ENCODE measurements at places on chromosomes 6 and 20.

GRCh38 chr20:53582574-53583351 is 10.9 kb downstream of the ZNF217 start:
- no peak for DNase-seq

- no peak for DNase-seq
These were observed 536.7 kb upstream of the MMS22L start for GRCh38 chr6:97819710-97820109.

DNA sequence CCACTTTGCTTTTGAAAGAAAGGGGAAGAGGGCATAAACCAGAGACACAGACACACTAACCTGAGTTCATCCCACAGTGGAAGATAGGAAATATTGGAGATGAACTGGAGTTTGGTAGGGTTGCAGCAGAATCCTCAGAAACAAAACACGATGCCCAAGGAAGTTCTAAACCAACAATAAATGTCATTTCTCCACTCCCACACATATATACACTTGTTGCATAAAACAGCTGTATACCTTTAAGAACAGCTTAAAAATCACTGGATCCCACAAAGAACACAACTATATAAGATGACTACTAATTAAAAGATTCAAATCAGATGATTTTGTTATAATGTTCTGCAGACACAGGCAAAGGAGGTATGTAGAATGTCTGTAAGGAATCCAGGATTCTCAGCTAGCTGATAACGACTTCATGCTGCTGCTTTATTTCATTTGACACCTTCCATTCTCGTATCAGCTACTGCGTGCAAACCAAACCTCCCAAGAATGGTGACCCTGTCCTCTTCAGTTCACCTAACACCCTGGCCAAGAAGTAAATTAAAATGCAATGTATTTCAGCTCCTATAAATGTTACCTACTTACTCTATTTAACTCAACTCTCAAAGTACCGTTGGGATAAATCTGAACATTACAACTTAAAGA is 14.3 kb downstream of the KIF13A start:
- no peak for DNase-seq

DNA sequence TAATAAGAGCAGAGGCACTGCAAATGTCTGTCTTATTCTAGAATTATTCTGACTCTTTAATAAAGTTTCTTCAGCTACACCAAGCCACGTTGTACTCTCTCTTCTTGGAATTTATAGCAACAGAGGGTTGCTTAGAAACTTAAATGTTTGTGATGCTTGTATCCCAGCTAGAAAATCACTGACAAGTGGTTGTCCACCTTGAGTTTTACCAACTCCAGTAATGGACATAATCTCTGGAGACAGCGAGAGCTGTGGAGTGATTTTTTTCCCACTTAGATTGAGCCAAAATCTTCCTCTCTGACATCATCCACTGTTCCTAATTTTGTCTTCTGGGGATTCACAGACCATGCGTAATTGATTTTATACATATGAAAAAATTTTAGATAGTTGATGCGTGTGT is 8.0 kb downstream of the ECT2L start:
- DNase-seq = no peak

DNA sequence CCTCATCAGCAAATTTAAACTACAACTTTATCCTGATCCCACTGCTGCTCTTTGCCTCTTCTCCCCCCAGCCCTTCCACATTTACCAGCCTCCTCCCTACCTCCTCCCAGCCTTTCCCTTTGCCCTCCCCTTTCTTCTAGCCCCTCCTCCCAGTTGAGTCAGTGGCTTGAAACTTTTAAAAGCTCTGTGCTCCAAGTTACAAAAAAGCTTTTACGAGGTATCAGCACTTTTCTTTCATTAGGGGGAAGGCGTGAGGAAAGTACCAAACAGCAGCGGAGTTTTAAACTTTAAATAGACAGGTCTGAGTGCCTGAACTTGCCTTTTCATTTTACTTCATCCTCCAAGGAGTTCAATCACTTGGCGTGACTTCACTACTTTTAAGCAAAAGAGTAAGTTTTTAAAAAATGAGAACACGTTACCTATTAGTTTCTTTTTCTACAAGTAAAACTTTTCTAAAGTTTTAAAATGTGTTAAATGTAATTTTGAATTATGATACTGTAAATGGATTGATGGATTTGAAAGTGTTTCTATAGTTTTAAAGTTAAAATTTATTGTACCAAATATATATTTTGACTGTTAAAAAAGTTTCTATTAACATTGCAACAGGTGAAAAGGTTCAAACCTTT is at the start of gene GJA1:
GJA1 (plus strand) TSS at position 203 of the 626 bp plus-strand sequence. CDS start 11,202 bp downstream, outside the sequence.
- DNase-seq = no peak

- DNase-seq = peak; percentile 31
These were observed 3.1 kb downstream of the FAM210B start for GRCh38 chr20:56361900-56362299.

GRCh38 chr6:31345026-31345730 is 11.8 kb downstream of the HLA-B start:
- no peak for DNase-seq

GRCh38 chr6:84086545-84087429 is 53.2 kb downstream of the MRAP2 start:
- DNase-seq = peak; percentile 41

DNA sequence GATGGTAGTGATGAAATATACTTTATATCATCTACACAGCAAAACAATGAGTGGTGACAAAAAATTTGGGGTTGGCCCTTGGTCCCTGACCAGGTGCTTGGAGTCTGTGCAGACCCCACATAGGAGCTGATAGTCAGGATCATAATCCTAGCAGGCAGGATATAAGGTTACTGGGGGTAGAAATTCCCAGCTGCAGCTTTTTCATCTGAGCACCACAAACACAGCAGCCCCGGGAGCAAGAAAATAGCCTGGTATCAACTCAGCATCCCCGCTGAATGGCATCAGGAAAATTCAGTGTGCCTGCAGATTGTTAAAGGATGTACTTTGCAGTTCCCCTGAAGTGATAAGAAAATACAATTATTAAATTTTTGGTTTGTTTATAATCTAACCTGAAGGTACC is 27.8 kb upstream of the RPL7L1 start:
- no peak for DNase-seq

GRCh38 chr6:132187816-132188215 is 213.5 kb downstream of the MOXD1 start:
- DNase-seq = no peak

DNA sequence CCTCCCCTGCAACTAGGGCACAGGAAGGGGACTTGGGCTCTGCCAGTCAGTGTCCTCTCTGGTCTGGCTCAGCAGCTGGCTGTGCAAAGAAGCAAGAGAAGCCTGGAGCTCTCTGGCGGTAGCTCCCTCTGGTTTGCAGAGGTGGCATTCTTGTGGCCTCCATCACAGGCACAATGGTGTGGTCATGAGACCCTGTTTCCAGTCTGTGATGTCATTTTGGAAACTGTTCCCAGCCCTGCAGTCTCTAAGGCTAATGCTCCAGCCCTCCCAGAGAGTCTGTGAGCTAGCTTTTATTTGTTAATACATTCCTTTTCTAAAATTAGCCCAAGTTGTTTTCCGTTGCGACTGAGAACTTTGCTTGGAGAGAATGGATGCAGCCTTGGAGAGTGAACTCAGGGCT is 69.5 kb upstream of the FOXQ1 start:
- no peak for DNase-seq

- no peak for DNase-seq
These were observed 40.4 kb downstream of the IRF4 start for GRCh38 chr6:431986-432385.

- DNase-seq = no peak
These were observed 40.2 kb downstream of the FOXP4 start for GRCh38 chr6:41586252-41587007.

GRCh38 chr6:166419286-166419685 is 36.5 kb upstream of the MPC1 start:
- no peak for DNase-seq

GRCh38 chr6:150290429-150290828 is 78.4 kb upstream of the IYD start:
- no peak for DNase-seq

DNA sequence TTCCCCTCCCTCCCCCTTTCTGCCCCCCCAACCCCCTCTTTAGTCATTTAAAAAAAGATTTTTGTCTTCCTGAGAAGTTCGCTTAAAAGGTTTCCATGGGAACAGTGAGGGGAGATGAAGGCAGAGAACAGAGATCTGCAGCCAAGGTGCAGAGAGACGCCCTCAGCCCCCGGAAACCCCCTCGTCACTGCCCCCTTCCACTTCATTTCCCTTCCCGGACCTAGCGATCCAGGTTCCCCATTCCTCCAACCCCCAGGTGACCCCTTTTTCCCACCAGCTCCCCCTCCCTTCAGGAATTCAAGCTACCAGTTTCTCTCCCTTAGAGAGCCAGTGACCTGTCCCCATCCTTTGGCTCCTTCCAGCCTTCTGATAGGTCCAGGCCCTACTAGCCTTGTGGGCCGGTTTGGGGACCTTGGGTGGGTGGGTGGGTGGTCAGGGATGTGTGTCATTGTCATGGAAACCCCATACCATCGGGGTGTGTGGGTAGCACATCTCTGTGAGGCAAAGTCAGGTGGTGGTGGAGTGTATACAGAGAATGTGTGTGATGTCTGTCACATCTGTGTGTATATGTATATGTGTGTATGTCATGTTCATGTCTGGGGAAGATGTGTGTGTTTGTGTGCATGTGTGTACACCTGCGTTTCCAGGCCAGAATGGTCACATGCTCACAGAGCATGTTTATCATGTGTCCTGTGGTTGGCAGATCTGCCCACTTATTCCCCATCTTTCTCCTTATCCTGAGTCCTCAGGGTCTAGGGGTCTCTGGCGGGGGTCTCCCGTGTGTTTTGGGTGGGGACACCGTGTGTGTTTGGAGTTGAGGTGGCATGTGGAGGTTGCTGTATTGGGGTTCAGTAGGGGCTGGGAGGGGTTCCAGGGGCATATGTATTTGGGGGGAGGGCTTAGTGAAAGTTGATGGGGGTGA is 7.0 kb downstream of the SYNGAP1 start:
- peak; percentile 42 for DNase-seq

- peak; percentile 67 for DNase-seq
These were observed 37.4 kb downstream of the VEGFA start for GRCh38 chr6:43807228-43808061.

GRCh38 chr20:56352345-56353055 is 6.3 kb upstream of the FAM210B start:
- no peak for DNase-seq

DNA sequence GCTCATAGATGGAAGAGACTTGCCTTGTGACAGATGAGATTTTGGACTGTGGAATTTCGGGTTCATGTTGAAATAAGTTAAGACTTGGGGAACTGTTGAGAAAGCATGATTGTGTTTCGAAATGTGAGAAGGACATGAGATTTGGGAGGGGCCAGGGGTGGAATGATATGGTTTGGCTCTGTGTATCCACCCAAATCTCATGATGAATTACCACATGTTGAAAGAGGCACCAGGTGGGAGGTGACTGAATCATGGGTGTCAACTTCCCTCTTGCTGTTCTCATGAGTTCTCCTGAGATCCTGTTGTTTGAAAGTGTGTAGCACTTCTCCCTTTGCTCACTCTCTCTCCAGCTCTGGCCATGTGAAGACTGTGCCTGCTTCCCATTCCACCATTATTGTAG is 17.9 kb downstream of the AHI1 start:
- no peak for DNase-seq

DNA sequence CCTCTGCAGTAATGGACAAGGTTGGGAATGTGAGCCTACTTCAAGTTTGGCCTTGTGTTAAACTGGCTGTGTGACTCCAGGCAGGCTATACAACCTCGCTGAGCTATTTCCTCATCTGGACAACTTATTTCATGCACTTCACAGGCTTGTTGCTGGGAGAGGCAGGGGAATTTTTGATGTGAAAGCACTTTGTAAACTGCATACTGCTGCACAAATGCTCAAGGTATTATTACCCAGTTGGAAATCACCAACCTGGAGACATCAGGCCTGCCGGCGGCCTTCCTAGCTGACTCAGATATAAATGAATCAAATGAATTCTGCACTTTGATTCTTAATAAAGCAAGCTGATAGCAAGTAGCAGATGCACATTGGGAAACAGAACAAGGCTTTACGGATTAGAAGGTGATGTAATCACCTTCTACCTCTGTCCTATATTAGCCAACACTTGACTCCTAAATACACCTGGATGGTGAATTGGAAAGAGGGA is 10.1 kb downstream of the JARID2 start:
- no peak for DNase-seq

DNA sequence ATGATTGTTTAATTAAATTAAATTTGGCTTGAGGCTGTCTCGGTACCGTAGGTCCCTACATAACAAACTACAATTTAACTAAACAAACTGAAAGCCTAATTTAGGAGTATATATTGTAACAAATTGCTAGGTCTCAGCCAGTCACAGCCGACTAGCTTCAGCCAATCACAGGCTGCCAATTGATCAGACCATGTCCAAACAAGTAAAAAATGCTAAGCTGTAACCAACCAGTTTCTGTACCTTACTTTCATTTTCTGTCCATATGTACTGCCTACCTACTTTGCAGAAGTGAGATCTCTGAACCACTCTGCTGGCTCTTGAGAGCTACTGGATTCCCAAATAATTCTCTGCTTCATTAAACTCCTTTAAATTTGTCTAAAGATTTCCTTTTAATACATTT is 648.0 kb upstream of the GJE1 start:
- no peak for DNase-seq
